ENCODE measurements at places on chromosomes 7 and 10. TPM values are rescaled to one million over a fixed set of nuclear protein-coding genes. Genes with fewer than 3 reads are reported as not detected.
A peak's percentile ranks its signal among the peaks of the same experiment; 100 is the strongest.

GRCh38 chr10:42609872-42610271 lies 28.5 kb downstream of the ZNF33B start:
- peak; percentile 21 for DNase-seq

GRCh38 chr10:86391236-86391840 lies 24.7 kb upstream of the GRID1 start:
- DNase-seq: no peak

DNA sequence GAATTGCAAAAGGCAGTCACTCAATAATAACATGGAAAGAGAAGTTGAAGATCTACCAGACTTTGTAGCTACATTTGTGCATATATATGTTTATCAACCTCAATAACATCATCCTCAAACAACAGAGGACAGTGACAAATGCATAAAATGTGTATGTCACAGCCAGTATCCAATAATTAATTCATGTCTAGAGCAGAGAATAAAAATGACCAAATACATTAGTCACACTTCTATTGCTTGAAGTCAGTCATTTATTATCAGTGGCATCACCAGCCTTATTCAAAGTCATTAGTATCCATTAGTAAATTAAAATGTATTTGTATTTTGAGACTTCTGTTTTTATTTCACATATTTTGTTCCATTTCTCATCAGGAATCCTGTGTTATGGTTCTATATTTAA lies 852.8 kb downstream of the XPNPEP1 start:
- DNase-seq: no peak

DNA sequence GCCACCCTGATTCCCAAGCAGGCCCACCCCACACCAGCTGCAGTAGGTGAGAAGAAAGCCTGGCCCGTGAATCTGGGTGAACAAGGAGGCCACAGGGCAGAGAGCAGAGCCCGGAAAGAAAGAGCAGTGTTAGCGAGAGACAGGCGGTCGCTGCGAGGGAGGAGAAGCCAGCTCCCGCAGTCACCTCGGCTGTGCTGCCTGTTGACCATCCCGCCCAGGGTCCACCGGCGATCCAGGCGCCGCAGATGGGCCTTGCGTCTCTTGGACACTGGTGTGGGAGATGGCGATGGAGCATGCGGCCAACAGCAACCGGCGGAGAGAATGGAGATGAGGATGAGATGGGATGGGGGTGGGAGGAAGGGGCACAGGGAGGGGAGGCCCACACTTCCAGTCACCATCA lies 128.8 kb downstream of the NEURL1 start:
- no peak for DNase-seq

GRCh38 chr10:3761021-3761686 lies 23.9 kb downstream of the KLF6 start:
- peak; percentile 42 for DNase-seq

DNA sequence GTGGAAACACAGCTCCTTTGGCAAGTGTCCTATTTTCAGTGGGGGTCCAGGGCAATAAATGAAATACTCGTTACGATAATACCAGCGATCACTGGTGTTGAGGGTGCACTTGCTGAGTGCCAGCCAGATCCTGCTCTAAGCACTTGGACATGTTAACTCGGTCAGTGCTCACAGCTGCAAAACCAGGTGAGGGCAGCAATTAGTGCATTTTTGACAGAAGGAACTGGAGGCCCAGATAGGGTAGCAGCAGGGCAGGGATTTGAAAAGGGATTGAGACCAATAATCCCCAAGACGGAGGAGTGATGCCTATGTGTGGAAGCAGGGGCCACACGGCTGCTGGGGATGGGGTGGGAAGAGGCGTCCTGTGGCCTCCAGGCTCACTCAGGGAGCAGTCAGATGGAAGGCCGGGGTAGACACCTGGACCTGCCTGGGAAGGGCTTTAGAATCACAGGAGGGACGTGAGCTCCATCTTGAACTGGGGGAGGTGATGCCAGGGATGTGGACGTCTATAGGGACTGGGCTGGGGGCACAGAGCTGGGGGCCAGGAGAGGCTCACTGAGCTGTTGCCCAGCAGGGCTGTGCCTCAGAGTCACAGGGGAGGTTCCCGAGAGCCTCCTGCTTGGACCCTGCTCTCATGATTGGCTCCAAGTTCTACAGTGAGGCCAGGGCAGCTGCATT lies 14.3 kb downstream of the PTPRE start:
- DNase-seq: no peak

GRCh38 chr7:80240265-80241025 lies 105.8 kb downstream of the GNAI1 start:
- no peak for DNase-seq

GRCh38 chr10:77120666-77121376 lies 516.8 kb downstream of the KCNMA1 start:
- DNase-seq: no peak

DNA sequence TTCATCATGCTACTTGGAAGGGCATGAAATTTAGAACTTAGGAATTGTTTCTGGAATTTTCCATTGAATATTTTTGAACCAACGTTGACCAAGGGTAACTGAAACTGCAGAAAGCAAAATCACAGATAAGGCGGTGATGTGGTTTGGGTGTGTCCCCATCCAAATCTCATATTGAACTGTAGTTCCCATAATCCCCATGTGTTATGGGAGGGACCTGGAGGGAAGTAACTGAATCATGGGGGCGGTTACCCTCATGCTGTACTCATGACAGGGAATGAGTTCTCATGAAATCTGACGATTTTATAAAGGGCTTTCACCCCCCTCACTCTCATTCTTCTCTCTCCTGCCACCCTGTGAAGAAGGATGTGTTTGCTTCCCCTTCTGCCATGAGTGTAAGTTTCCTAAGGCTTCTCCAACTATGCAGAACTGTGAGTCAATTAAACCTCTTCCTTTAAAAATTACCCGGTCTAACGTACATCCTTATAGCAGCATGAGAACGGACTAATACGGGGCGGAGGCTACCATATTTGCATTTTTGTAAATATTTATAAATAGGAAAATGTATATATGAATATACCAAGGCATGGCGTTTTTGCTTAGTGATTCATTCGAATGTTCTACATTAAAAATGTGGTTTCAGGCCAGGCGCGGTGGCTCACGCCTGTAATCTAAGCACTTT lies 12.4 kb downstream of the NMT2 start:
- no peak for DNase-seq

DNA sequence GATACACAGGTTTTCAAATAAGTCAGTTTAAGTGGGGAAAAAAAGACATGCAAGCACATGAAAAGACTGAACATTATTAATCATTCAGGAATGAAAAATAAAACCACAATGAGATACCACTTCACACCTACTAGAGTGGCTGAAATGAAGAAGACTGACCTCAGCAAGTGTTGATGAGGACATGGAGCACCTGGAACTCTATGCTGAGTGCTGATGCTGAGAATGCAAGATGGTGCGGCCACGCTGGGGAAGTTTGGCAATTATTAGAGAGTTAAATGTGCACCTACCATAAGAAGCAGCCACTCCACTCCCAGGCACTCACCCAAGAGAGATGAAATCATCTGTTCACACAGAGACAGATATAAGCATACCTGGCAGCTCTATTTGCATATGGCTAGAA lies 32.9 kb upstream of the ELFN1 start:
- no peak for DNase-seq

The KAT6B gene
- total RNA-seq: 7.9 TPM

The LOXL4 gene
- total RNA-seq: 0.72 TPM

The PON1 gene
- not detected for total RNA-seq

The ALOX5 gene
- 2.1 TPM for total RNA-seq

The PON3 gene
- total RNA-seq: not detected

Data from Caki2 (cell line).